ENCODE measurements at places on chromosomes 6 and 20. TPM values are rescaled to one million over a fixed set of nuclear protein-coding genes. Genes with fewer than 3 reads are reported as not detected.

- peaks cover 13% of the 10 kb centered on the region for H3K36me3 ChIP-seq
- H3K27ac ChIP-seq: no peak overlapping the region
- H3K4me1 ChIP-seq: no peaks in the 10 kb centered on the region
- H3K4me3 ChIP-seq: no peak overlapping the region
Measured at GRCh38 chr20:46681032-46681854, 8.0 kb downstream of the TP53RK start.

DNA sequence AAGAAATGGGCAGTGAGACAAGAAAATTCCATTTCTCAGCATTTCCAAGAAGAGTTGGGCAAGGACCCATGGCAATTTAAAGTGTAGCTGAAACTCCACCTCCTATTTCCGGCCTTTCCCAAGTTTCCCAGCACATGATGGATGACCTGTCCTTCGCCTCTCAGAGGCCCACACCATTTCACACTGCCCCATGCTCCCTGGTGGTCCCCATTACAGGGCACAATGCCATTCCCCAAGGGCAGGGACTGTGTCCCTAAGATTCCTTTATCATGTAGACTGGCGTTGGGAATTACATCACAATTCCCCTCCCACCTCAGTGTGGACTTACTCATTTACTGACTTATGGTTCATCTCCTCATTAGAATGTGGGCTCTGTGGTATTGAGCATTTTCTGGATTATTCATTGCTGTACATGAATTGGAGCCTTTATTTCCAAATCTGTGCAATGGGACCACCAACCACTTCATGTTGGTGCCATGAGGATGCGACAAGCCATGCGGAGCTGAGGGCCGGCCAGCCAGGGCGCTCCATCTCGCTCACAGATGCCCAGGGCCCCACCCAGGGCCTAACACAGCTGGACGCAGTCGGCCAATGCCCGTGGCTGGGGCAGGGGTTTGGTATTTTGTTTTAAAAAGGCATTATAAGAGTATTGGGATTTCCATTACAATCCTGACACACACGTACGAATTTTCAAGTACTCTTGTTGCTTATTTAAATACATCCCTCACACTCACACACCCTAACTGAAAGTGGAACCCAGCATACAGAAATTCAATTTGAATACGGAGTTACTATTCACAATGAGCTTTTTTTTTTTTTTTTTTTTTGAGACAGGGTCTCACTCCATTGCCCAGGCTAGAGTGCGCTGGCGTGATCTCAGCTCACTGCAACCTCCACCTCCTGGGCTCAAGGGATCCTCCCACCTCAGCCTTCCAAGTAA is 5.4 kb downstream of the ACSS1 start:
- no peaks in the 10 kb centered on the region for H3K36me3 ChIP-seq
- H3K27me3 ChIP-seq: no peaks in the 10 kb centered on the region
- no peak overlapping the region for H3K4me3 ChIP-seq
- DNase-seq: no peak

DNA sequence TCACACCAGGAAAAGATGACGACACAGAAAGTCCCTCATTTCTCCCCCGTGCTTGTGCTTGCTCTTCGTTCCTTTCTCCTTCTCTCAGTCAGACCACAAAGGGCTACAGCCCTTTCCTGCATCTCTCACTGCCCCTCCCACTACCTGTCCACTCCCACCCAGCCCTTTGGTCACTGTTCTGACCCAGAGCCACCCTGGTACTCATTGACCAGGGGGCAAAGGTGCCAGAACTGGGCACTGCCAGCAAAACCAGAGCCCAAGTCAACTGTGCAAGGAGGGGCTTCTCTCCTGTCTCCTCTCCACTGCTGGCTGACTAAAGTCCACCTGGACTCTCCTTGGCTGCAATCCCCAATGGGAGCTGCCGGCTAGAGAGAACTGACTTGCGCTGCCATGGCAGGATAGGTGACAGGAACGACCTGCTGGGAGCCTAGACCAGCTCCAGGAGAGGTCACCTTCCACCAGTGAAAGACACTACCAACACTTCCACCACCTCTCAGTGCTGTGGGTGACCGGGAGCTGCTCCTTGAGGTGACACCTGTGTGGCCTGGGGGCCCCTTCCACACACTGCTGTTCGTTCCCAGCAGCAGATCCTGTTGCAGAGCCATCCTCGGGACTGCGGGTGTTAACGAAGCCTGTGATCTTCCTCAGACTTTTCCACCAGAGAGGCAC is 32.8 kb downstream of the KCNK17 start:
- H3K27me3 ChIP-seq: peaks cover 11% of the 10 kb centered on the region
- no peaks in the 10 kb centered on the region for H3K36me3 ChIP-seq
- H3K27ac ChIP-seq: no peak overlapping the region
- no peaks in the 10 kb centered on the region for H3K4me1 ChIP-seq
- no peak overlapping the region for H3K4me3 ChIP-seq

DNA sequence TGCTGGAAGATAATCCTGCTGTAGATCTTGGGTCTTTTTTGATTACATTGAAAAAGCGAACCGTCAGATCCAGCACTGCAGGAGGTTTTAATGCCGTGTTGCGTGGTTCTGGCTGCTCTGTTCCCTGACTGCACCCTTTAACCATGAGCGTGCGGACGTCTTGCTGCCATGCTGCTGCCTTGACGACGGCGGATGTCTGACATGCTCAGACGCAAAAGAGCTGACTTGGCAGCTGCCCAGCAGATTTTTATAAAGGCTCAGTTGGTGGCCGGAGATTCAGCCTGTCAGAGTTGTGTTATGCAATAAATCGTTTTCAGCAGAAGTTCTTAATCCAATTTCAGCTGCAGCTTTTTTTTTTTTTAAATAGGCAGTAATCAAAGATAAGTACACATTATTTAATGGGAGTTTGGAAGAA is 119.4 kb downstream of the JARID2 start:
- no peaks in the 10 kb centered on the region for H3K27me3 ChIP-seq
- H3K27ac ChIP-seq: no peak overlapping the region
- peaks cover 4% of the 10 kb centered on the region for H3K4me1 ChIP-seq
- no peak overlapping the region for H3K4me3 ChIP-seq
- no peaks in the 10 kb centered on the region for H3K36me3 ChIP-seq

GRCh38 chr6:15410752-15411151 is 164.9 kb downstream of the JARID2 start:
- H3K4me3 ChIP-seq: no peak overlapping the region
- H3K4me1 ChIP-seq: no peaks in the 10 kb centered on the region
- DNase-seq: no peak
- H3K36me3 ChIP-seq: no peaks in the 10 kb centered on the region

The GPR63 gene
- 8.7 TPM for total RNA-seq

GRCh38 chr6:164101859-164102258 is 687.3 kb downstream of the QKI start:
- H3K4me1 ChIP-seq: peaks cover 27% of the 10 kb centered on the region
- H3K36me3 ChIP-seq: no peaks in the 10 kb centered on the region
- no peaks in the 10 kb centered on the region for H3K27me3 ChIP-seq

The TRAPPC3L gene
- total RNA-seq: not detected

GRCh38 chr20:7855545-7855944 is 84.7 kb downstream of the HAO1 start:
- H3K4me3 ChIP-seq: no peak overlapping the region
- peaks cover 8% of the 10 kb centered on the region for H3K27me3 ChIP-seq
- DNase-seq: peak; percentile 9

GRCh38 chr6:5359417-5359816 is 98.1 kb downstream of the FARS2 start:
- no peak for DNase-seq
- no peaks in the 10 kb centered on the region for H3K4me1 ChIP-seq
- H3K4me3 ChIP-seq: no peak overlapping the region

- no peaks in the 10 kb centered on the region for H3K27me3 ChIP-seq
- H3K4me3 ChIP-seq: no peak overlapping the region
- no peaks in the 10 kb centered on the region for H3K4me1 ChIP-seq
- H3K27ac ChIP-seq: no peak overlapping the region
- no peak for DNase-seq
Measured at GRCh38 chr6:149132336-149132735, 185.2 kb upstream of the TAB2 start.

- H3K36me3 ChIP-seq: no peaks in the 10 kb centered on the region
- no peak for DNase-seq
- H3K4me1 ChIP-seq: peaks cover 7% of the 10 kb centered on the region
- no peaks in the 10 kb centered on the region for H3K27me3 ChIP-seq
Measured at GRCh38 chr6:87791029-87791428, 89.0 kb upstream of the AKIRIN2 start.

The SDCBP2 gene
- 0.71 TPM for total RNA-seq

DNA sequence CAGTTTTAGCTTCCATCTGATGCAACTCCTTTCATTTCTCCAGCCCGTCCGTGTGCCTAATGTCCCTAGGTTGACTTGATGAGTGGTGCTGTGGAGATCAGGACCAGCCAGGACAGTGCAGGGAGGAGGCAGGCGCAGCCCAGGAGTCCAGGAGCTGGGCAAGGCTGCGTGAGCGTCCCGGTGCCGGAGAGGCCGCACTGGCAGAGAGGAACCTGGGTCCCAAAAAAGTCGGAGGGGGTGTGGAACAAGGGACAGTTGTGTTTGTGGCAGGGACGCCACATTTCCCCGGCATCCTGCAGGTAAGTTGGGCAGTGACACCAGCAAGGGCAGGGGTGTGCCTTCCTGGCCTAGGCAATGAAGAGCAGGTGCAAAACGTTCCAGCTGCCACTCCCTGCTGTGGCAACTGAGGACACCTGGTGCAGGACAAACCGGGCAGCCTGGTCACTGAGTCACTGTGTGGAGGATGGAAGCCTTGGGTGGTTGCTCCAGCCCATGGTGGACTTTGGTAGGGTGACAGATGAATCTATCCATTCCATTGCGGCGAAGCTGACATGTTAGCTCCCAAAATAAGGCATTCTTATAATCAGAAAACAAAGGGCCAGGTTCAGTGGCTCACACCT is 53.2 kb downstream of the RAMACL start:
- no peak overlapping the region for H3K27ac ChIP-seq
- no peaks in the 10 kb centered on the region for H3K27me3 ChIP-seq
- no peak for DNase-seq
- no peak overlapping the region for H3K4me3 ChIP-seq
- no peaks in the 10 kb centered on the region for H3K36me3 ChIP-seq

DNA sequence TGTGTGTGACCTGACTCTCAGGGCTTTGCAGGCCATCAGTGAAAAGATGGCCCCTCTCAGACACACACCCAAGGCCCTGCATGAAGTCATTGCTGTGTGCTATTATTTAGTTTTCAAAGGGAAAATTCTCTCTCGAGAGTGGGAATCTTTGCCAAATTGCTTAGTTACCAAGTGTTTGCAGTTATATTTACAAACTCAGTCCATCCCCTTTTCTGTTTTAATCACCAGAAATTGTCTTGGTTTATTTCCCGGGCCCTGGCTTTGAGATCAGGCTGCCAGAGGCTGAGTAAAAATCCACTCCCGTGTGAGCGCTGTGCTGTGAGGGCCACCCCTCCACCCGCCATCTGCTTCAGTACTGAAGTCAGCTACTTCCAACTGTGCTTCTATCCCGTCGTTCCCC is 163.1 kb downstream of the SOD2 start:
- no peak overlapping the region for H3K27ac ChIP-seq
- H3K4me3 ChIP-seq: no peak overlapping the region

GRCh38 chr6:106849120-106849519 is 125.4 kb downstream of the CD24 start:
- H3K36me3 ChIP-seq: no peaks in the 10 kb centered on the region
- H3K27me3 ChIP-seq: peaks cover 19% of the 10 kb centered on the region
- DNase-seq: no peak
- no peaks in the 10 kb centered on the region for H3K4me1 ChIP-seq

DNA sequence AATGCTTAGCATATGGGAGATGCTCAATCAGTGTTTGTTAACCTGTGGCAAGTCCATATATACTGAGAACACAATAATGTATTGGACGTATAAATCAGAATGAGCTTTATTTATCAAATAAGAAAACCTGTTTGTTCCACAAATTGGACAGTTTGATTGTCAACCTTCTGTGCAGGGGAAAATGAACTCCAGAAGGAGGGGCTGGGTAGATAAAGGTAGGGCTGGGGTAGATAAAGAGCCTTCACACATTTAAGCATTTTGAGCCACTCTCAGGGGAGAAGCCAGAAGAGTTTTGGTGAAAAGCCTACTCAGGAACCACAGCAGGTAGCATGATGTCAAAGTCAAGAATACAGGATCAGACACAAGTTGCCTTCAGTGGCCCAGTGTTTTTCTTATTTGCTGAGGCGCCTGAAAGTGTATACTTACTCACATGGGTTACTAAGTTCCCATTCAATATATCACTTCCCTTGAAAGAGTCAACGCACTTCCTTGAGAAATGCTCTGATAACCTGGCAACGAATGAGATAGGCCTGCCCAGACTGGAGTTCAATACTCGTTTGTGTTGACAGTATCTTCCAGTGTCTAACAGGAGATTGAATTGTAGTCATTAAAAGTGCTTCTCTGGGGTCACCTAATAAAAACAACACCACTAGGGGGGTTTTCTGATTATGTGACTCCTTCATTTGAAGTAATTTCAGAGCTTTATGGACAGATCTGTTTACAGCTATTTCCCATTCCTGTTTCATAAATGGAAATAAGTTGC is 263.9 kb upstream of the CITED2 start:
- no peaks in the 10 kb centered on the region for H3K36me3 ChIP-seq
- no peaks in the 10 kb centered on the region for H3K4me1 ChIP-seq
- no peak for DNase-seq

- no peaks in the 10 kb centered on the region for H3K27me3 ChIP-seq
- no peaks in the 10 kb centered on the region for H3K4me1 ChIP-seq
- DNase-seq: no peak
- no peak overlapping the region for H3K27ac ChIP-seq
- no peak overlapping the region for H3K4me3 ChIP-seq
- no peaks in the 10 kb centered on the region for H3K36me3 ChIP-seq
Measured at GRCh38 chr6:37024656-37025337, 19.3 kb downstream of the FGD2 start.

The BPIFB1 gene
- not detected for total RNA-seq

- no peaks in the 10 kb centered on the region for H3K27me3 ChIP-seq
- H3K36me3 ChIP-seq: peaks cover 3% of the 10 kb centered on the region
- H3K4me3 ChIP-seq: no peak overlapping the region
- DNase-seq: no peak
- H3K27ac ChIP-seq: no peak overlapping the region
- no peaks in the 10 kb centered on the region for H3K4me1 ChIP-seq
Measured at GRCh38 chr20:17613328-17614175, 43.7 kb downstream of the DSTN start.

GRCh38 chr6:40409716-40410397 is 177.3 kb downstream of the LRFN2 start:
- DNase-seq: no peak
- no peaks in the 10 kb centered on the region for H3K4me1 ChIP-seq
- no peaks in the 10 kb centered on the region for H3K27me3 ChIP-seq

The C6orf118 gene
- 0.77 TPM for total RNA-seq

DNA sequence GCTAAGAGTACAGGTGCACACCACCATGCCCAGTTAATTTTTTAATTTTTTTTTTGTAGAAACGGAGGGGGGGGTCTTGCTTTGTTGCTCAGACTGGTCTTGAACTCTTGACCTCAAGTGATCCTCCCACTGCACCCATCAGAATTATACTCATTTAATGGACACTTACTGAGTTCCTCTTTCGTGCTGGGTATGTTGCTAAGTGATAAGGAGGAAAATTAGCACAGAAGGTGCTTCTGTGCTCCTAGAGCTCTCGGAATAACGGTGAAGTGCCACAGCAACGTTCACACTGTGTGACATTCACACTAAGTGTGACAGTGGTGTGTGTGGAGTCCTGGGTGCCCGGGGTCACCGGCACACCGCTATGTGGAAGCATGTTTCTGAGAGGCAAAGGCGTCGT is 32.1 kb upstream of the BMP6 start:
- no peak overlapping the region for H3K4me3 ChIP-seq
- no peak for DNase-seq
- no peak overlapping the region for H3K27ac ChIP-seq

GRCh38 chr6:163290545-163291274 is 123.8 kb upstream of the QKI start:
- no peaks in the 10 kb centered on the region for H3K36me3 ChIP-seq
- no peak overlapping the region for H3K27ac ChIP-seq
- H3K27me3 ChIP-seq: no peaks in the 10 kb centered on the region

- H3K36me3 ChIP-seq: no peaks in the 10 kb centered on the region
- no peak overlapping the region for H3K27ac ChIP-seq
Measured at GRCh38 chr6:142341855-142342330, 40.1 kb downstream of the ADGRG6 start.

Measured in SJCRH30 (cell line).